Activated CD8-positive, alpha-beta T cell treated with anti-CD3 and anti-CD28 coated beads for 36 hours (primary cell): ENCODE measurements at places on chromosomes 6 and 20. TPM values are rescaled to one million over a fixed set of nuclear protein-coding genes. Genes with fewer than 3 reads are reported as not detected.

- peak; percentile 81 for DNase-seq
- H3K27ac ChIP-seq, result no peak overlapping the region
- peaks cover 12% of the 10 kb centered on the region for H3K27me3 ChIP-seq
- H3K4me1 ChIP-seq, result peaks cover 11% of the 10 kb centered on the region
Measured at GRCh38 chr6:43454290-43454695, 1.1 kb downstream of the DLK2 start.

DNA sequence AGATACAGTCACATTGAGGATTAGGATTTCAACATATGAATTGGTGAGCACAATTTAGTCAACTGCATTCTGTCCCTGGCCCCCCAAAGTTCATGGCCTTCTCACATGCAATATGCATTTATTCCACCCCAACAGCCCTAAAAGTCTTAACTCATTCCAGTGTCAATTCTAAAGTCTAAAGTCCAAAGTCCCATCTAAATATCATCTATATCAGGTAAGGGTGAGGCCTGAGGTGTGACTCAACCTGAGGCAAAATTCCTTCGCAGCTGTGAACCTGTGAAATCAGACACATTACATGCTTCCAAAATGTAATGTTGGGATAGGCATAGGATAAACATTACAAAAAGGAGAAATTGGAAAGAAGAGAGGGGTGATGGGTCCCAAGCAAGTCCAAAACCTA, 27.8 kb downstream of the CLIC5 start:
- H3K4me3 ChIP-seq, result no peak overlapping the region
- H3K36me3 ChIP-seq, result no peaks in the 10 kb centered on the region
- H3K27ac ChIP-seq, result no peak overlapping the region
- H3K27me3 ChIP-seq, result no peaks in the 10 kb centered on the region
- peaks cover 3% of the 10 kb centered on the region for H3K4me1 ChIP-seq

GRCh38 chr6:37092923-37093727, 76.8 kb upstream of the PIM1 start:
- H3K4me3 ChIP-seq, result no peak overlapping the region
- no peak overlapping the region for H3K27ac ChIP-seq
- H3K4me1 ChIP-seq, result peaks cover 4% of the 10 kb centered on the region
- H3K36me3 ChIP-seq, result no peaks in the 10 kb centered on the region
- H3K27me3 ChIP-seq, result no peaks in the 10 kb centered on the region

- peak overlapping the region; percentile 38 for H3K27ac ChIP-seq
- no peak for DNase-seq
- peaks cover 19% of the 10 kb centered on the region for H3K4me1 ChIP-seq
- H3K4me3 ChIP-seq, result no peak overlapping the region
- H3K36me3 ChIP-seq, result peaks cover 40% of the 10 kb centered on the region
- H3K27me3 ChIP-seq, result no peaks in the 10 kb centered on the region
Measured at GRCh38 chr20:45948261-45948733, 13.8 kb downstream of the PCIF1 start.

GRCh38 chr6:47595785-47596184, 102.6 kb upstream of the ADGRF4 start:
- DNase-seq, result no peak
- peaks cover 34% of the 10 kb centered on the region for H3K36me3 ChIP-seq
- H3K4me1 ChIP-seq, result no peaks in the 10 kb centered on the region
- no peak overlapping the region for H3K4me3 ChIP-seq
- H3K27ac ChIP-seq, result no peak overlapping the region

GRCh38 chr6:108958900-108959770, 110.9 kb downstream of the ARMC2 start:
- no peak for DNase-seq
- H3K36me3 ChIP-seq, result no peaks in the 10 kb centered on the region
- H3K4me3 ChIP-seq, result no peak overlapping the region
- no peaks in the 10 kb centered on the region for H3K27me3 ChIP-seq

BLOC1S5 gene
- total RNA-seq, result 23.7 TPM

GRCh38 chr6:163252061-163252591, 162.4 kb upstream of the QKI start:
- H3K36me3 ChIP-seq, result no peaks in the 10 kb centered on the region
- H3K27ac ChIP-seq, result no peak overlapping the region
- no peak overlapping the region for H3K4me3 ChIP-seq

GRCh38 chr6:42007286-42008137, 42.8 kb upstream of the TAF8 start:
- H3K4me3 ChIP-seq, result peak overlapping the region; percentile 72
- DNase-seq, result peak; percentile 84
- H3K4me1 ChIP-seq, result peaks cover 68% of the 10 kb centered on the region
- H3K36me3 ChIP-seq, result peaks cover 18% of the 10 kb centered on the region
- H3K27me3 ChIP-seq, result no peaks in the 10 kb centered on the region
- peak overlapping the region; percentile 94 for H3K27ac ChIP-seq

DNA sequence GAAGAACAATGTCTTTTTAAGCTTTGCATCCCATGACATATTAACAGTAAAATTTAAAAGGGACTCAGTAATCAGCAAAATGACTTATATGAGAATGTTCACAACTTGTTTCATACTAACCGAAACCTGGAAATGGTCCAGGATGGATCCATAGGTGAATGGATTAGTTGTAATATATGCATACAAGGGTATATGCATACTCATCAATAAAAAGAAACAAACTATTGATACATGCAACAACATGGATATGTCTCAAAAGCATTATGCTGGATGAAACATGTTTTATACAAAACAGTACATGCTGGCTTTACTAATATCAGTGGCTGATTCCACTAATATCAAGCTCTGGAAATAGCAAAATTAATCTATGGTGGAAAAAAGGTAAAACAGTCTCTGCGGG, 108.5 kb upstream of the HIVEP1 start:
- no peak overlapping the region for H3K27ac ChIP-seq
- no peak for DNase-seq
- H3K27me3 ChIP-seq, result peaks cover 9% of the 10 kb centered on the region
- H3K36me3 ChIP-seq, result no peaks in the 10 kb centered on the region

ACTL10 gene
- total RNA-seq, result 2.4 TPM

PRDM1 gene
- 24.6 TPM for total RNA-seq

GRCh38 chr6:170068496-170068895, 222.4 kb downstream of the DLL1 start:
- H3K27me3 ChIP-seq, result peaks cover 13% of the 10 kb centered on the region
- no peak overlapping the region for H3K4me3 ChIP-seq
- no peak for DNase-seq
- H3K27ac ChIP-seq, result no peak overlapping the region

- H3K36me3 ChIP-seq, result peaks cover 26% of the 10 kb centered on the region
- H3K4me3 ChIP-seq, result no peak overlapping the region
- peak overlapping the region; percentile 8 for H3K27ac ChIP-seq
- no peak for DNase-seq
- H3K27me3 ChIP-seq, result no peaks in the 10 kb centered on the region
Measured at GRCh38 chr6:79070206-79070825, 7.7 kb downstream of the PHIP start.

IMPG1 gene
- total RNA-seq, result not detected

DNA sequence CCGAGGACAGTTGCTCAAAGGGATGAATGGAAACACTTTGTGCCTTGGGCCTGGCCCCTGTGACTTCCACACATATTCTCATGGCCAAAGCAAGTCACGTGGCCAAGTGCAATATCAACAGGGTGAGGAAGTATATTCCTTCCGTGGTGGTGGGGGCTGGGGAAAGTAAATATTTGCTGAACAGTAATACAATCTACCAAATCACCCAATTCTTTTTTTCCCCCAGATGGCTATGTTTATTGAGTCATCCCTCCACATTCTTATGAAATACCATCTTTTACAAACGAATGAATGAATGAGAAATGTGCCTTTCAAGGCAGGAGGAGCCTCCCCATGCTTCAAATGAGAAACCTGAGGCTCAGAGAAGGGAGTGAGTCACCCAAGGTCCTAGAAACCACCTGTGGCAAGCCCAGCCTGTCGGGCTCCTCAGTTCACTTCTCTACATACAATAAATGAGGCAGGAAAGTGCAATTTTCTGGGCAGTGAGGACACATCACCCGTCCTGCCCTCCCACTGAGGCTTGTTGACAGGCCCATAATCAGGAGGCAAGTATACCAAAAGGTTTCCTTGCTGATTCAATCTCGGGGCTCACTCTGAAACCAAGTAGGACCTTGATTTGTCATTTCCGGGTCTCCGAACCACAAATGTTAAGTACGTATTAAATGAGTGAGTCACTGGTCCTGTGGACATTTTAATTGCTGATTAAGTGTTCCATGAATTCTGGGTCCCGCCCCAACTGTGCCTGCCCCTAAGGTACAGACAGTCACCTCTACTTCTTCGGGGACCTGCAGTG, 25.3 kb upstream of the TOP1 start:
- DNase-seq, result peak; percentile 84
- peak overlapping the region; percentile 94 for H3K27ac ChIP-seq
- H3K4me1 ChIP-seq, result peaks cover 27% of the 10 kb centered on the region
- H3K27me3 ChIP-seq, result no peaks in the 10 kb centered on the region
- no peaks in the 10 kb centered on the region for H3K36me3 ChIP-seq

GRCh38 chr6:158388727-158389126, 76.5 kb downstream of the TULP4 start:
- peaks cover 4% of the 10 kb centered on the region for H3K4me1 ChIP-seq
- H3K27ac ChIP-seq, result no peak overlapping the region
- H3K36me3 ChIP-seq, result peaks cover 8% of the 10 kb centered on the region
- no peaks in the 10 kb centered on the region for H3K27me3 ChIP-seq
- H3K4me3 ChIP-seq, result no peak overlapping the region
- no peak for DNase-seq

GRCh38 chr6:7243179-7243981, 69.6 kb downstream of the SSR1 start:
- peak; percentile 56 for DNase-seq
- H3K27ac ChIP-seq, result no peak overlapping the region
- H3K4me3 ChIP-seq, result no peak overlapping the region
- peaks cover 17% of the 10 kb centered on the region for H3K36me3 ChIP-seq

DNA sequence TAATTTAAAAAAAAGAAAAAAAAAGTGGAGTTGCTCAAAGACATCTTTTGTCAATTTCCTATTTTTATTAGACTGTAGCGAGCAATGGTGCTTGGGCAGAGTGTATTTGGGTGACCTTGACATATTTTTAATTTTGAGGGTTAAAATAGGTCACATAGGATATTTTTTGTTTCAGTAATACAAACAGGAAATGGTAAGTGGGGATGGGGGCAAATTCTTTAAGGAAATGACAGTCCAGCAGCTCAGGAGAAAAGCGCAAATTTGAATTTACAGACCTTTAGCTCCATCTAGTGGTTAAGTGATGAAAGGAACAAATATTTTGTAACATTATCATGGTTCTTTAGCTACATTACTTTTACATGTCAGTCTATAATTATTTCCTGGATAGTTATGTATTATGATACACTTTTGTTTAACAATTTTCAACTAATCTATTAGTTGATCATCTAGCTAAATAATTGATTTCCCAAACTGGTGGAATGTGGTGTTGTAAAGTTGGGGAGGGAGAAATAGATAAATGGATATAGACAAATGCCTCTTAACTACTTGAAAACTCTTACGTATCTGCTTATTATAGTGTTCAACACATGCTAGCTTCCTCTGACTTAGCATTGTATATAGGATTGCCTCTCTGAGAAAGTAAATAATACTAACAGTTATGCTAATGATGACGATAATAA, 10.0 kb downstream of the CITED2 start:
- peak overlapping the region; percentile 48 for H3K27ac ChIP-seq
- no peaks in the 10 kb centered on the region for H3K36me3 ChIP-seq
- H3K27me3 ChIP-seq, result no peaks in the 10 kb centered on the region
- H3K4me3 ChIP-seq, result no peak overlapping the region

PREX1 gene
- total RNA-seq, result 80.5 TPM

EYA4 gene
- total RNA-seq, result not detected

FOXA2 gene
- not detected for total RNA-seq

BPI gene
- not detected for total RNA-seq

- no peaks in the 10 kb centered on the region for H3K36me3 ChIP-seq
- no peak for DNase-seq
- no peak overlapping the region for H3K27ac ChIP-seq
- H3K4me3 ChIP-seq, result no peak overlapping the region
- peaks cover 8% of the 10 kb centered on the region for H3K4me1 ChIP-seq
Measured at GRCh38 chr6:41434803-41435481, 99.5 kb downstream of the NCR2 start.

PTK6 gene
- not detected for total RNA-seq

CFAP206 gene
- not detected for total RNA-seq

- no peaks in the 10 kb centered on the region for H3K36me3 ChIP-seq
- H3K4me1 ChIP-seq, result no peaks in the 10 kb centered on the region
- H3K4me3 ChIP-seq, result no peak overlapping the region
- no peak overlapping the region for H3K27ac ChIP-seq
- no peak for DNase-seq
- H3K27me3 ChIP-seq, result peaks cover 5% of the 10 kb centered on the region
Measured at GRCh38 chr6:39812853-39813533, 20.8 kb downstream of the DAAM2 start.

GRCh38 chr20:12016291-12016690, 98.6 kb downstream of the BTBD3 start:
- H3K4me3 ChIP-seq, result no peak overlapping the region
- peaks cover 3% of the 10 kb centered on the region for H3K27me3 ChIP-seq
- no peaks in the 10 kb centered on the region for H3K4me1 ChIP-seq
- no peak overlapping the region for H3K27ac ChIP-seq
- DNase-seq, result no peak
- H3K36me3 ChIP-seq, result no peaks in the 10 kb centered on the region

- H3K4me1 ChIP-seq, result peaks cover 2% of the 10 kb centered on the region
- H3K36me3 ChIP-seq, result peaks cover 13% of the 10 kb centered on the region
- no peak overlapping the region for H3K27ac ChIP-seq
- H3K4me3 ChIP-seq, result no peak overlapping the region
- DNase-seq, result no peak
Measured at GRCh38 chr20:34531608-34532265, 15.5 kb downstream of the DYNLRB1 start.

DNA sequence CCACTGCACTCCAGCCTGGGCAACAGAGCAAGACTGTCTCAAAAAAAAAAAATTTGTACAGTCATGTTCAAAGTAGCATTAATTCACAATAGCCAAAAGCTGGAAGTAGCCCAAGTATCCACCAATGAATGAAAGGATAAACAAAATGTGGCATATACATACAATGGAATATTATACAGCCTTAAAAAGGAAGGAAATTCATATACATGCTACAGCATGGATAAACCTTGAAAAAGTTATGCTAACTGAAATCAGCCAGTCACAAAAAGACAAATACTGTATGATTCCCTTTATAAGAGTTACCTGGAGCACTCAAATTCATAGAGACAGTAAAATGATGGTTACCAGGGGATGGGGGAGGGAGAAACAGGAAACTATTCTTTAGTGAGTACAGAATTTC, 15.7 kb downstream of the EEF1A1 start:
- no peaks in the 10 kb centered on the region for H3K27me3 ChIP-seq
- peaks cover 24% of the 10 kb centered on the region for H3K36me3 ChIP-seq
- H3K4me3 ChIP-seq, result no peak overlapping the region
- no peak for DNase-seq
- no peak overlapping the region for H3K27ac ChIP-seq
- no peaks in the 10 kb centered on the region for H3K4me1 ChIP-seq

GRCh38 chr20:59481477-59482018, 122.8 kb upstream of the PHACTR3 start:
- H3K4me1 ChIP-seq, result peaks cover 1% of the 10 kb centered on the region
- no peak overlapping the region for H3K4me3 ChIP-seq
- DNase-seq, result no peak
- H3K27ac ChIP-seq, result no peak overlapping the region
- H3K36me3 ChIP-seq, result no peaks in the 10 kb centered on the region
- peaks cover 17% of the 10 kb centered on the region for H3K27me3 ChIP-seq

GRCh38 chr20:47540443-47541354, 39.0 kb downstream of the NCOA3 start:
- H3K4me3 ChIP-seq, result no peak overlapping the region
- H3K36me3 ChIP-seq, result peaks cover 34% of the 10 kb centered on the region
- DNase-seq, result peak; percentile 41
- peaks cover 71% of the 10 kb centered on the region for H3K4me1 ChIP-seq
- H3K27ac ChIP-seq, result peak overlapping the region; percentile 60
